ENCODE measurements at places on chromosomes 16 and 17.

DNA sequence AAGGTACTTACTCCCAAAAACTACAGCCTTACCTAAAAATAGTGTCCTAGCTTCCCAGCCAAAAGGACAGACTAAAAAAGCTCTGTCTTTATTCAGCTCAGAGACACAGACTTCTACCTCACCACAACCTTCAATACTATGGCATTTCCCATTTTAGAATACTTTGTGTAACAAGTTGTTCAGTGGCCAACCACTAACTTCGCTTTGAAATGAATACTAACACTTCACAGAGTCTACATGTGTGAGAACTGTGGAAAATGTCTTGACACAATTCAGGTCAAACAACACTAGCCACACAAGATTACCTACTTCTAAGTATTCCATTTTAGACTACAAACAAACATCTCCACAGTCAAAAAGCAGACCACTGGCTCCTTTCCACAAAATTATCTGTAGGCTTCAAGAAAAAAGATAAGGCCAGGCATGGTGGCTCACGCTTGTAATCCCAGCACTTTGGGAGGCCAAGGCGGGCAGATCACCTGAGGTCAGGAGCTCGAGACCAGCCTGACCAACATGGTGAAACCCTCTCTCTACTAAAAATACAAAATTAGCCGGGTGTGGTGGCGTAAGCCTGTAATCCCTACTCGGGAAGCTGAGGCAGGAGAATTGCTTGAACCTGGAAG is 3.2 kb downstream of the HELZ start:
- DNase-seq = no peak

DNA sequence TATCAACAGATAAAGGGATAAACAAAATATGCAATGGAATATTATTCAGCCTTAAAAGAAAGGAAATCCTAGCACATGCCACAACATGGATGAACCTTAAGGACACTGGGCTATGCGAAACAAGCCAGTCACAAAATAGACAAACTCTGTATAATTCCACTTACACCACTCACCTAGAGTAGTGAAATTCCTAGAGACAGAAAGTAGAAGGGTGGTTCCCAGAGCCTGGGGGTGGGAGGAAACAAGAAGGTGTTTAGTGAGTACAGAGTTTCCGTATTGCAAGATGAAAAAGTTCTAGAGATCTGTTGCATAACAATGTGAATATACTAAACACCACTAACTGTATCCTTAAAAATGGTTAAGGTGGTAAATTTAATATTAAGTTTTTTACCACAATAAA is 10.0 kb downstream of the SPOP start:
- no peak for DNase-seq

GRCh38 chr17:61482467-61482866 is 30.2 kb downstream of the TBX4 start:
- no peak for DNase-seq

- no peak for DNase-seq
Observed at GRCh38 chr17:55314784-55315491, 50.2 kb downstream of the HLF start.

GRCh38 chr17:7579834-7580603 is 581 bp downstream of the CD68 start:
- DNase-seq = no peak

GRCh38 chr17:72461757-72462156 is 340.9 kb downstream of the SOX9 start:
- DNase-seq = no peak

DNA sequence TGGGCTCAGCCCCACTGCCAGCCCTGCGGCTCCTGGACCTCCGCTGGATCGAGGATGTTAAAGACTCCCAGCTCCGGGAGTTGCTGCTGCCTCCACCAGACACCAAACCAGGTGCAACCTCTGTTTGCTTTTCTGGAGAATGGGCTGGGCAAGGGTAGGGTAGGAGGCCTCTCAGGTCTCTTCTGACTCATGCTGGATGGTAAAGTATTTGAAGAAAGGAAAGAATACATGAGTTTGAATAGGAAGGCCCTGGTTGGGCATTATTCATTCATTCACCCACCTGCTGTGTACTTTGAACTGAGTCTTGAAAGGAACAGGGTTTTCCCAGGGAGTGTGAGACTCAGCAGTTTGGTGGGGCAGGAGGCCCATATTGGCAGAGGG is 6.5 kb upstream of the ORAI3 start:
- DNase-seq = no peak

DNA sequence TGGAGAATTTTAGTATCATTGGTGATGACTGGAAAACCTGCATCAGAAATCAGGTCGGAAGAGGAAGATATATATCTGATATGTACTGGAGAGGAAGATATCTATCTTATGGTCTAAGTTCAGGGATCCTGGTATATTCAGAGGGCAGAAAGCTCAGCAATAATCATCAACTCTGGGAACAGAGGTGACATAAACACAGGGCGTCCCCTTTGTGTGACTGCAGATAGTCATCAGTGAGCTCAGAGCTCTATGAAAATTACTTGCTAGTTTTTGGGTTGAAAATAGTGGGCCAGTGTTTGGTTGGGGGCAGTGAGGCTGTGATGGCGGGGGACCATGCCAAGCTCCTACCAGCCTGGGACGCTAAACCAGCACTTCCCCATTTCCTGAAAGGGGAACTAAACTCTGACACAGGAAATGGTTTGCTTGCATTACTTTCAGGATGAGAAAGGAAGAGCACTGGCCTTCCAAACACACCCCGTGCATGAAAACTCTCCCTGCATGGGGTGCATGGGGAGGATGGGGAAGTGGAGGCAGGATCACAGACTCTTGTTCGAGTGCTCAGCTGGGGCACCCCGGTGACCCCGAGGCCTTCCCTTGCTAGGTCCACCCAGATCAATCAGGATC is 15.8 kb downstream of the NOD2 start:
- DNase-seq = no peak

- DNase-seq = no peak
Observed at GRCh38 chr16:11683145-11683544, 14.9 kb downstream of the SNN start.

DNA sequence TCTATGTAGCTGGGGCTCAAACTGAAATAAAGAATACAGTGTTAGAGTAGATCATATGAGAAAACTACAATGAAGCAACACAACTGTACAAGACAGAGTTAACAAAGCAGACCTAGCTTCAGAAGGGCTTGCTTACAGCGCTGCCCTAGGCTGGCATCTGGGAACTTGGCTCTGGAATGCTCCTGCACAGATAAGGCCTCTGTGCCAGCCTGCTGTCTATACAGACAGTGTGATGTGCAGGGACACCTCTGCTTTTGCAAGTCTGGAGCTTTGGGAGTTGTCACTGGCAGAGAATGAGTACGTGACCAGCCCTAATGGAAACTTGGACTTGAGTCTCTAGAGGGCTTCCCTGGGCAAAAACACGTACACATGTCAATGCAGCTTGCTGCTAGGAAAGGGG is 32.1 kb upstream of the SLC38A8 start:
- DNase-seq = no peak

- DNase-seq = no peak
Observed at GRCh38 chr17:45719335-45720071, 64.6 kb upstream of the CRHR1 start.

DNA sequence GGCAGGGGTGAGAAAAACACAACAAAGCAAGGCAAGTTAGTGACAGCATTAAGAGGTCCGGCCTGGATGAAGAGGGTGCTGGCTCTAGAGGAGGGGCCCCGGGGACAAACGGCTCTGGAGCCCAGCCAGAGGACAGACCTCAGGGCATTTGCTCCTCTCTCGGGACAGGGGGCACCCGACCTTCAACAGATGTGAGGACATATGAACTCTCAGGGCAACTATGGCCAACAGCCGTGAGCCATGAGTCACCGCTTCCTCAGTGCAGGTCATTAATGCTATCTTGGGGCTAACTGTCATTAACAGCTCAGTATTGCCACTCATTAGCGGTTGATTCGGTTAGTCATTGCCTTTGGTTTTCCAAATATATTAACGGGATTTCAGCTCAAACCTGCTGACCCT is 9.7 kb upstream of the ARL5C start:
- DNase-seq = no peak

- no peak for DNase-seq
Observed at GRCh38 chr17:70332356-70333210, 163.3 kb downstream of the KCNJ2 start.

DNA sequence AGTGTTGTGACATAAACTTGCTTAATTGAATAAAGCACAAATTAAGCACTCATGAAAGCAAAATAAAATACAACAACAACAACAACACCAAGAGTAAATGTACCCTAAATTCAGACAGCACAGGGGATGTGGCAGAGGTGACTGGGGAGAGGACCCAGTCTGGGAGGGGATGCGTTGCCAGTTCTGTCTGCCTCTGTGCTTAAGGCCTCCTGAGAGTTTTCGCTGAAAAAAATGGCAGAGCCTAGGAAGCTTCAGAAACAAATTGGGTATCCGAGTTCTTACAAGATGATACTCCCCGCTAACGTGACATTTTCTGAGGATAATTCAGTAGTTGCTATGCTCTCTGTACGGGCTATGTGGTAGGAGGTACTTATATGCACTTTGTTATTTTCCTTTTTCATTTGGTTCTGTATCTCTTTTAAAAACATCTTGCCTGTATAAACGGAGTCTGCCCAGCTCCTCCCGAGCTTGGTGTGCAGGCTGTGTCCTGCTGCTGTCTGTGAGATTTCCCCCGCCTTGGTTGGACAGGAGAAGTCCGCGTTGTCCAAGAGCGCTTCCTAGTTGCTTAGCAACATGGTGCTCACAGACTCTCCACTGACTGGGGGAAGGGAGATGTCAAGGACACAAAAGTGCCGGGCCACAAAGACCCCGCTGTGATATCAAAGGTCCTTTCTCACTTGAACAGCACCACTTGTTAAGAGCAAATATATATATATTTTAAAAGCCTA is 134.2 kb upstream of the CPHXL start:
- no peak for DNase-seq

DNA sequence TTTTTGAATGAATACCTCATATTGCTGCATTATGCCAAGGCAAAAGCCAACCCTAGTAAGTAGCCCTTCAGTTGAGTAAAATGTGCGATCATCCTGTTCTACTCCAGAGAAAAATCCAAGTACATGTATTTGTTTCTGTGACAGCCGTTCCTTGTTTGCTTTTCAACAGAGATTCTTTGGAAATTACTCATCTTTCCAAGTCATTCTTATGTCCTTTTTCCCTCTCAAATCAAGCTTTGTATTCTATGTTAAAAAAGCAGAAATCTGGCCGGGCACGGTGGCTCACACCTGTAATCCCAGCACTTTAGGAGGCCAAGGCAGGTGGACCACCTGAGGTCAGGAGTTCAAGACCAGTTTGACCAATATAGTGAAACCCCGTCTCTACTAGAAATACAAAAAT is 112.9 kb upstream of the HAS3 start:
- no peak for DNase-seq

GRCh38 chr17:45218895-45219661 is 2.6 kb upstream of the FMNL1 start:
- DNase-seq = peak; percentile 71

GRCh38 chr16:47984669-47985068 is 171.1 kb downstream of the ABCC12 start:
- DNase-seq = no peak

GRCh38 chr16:78737630-78738029 is 638.2 kb downstream of the WWOX start:
- DNase-seq = no peak

DNA sequence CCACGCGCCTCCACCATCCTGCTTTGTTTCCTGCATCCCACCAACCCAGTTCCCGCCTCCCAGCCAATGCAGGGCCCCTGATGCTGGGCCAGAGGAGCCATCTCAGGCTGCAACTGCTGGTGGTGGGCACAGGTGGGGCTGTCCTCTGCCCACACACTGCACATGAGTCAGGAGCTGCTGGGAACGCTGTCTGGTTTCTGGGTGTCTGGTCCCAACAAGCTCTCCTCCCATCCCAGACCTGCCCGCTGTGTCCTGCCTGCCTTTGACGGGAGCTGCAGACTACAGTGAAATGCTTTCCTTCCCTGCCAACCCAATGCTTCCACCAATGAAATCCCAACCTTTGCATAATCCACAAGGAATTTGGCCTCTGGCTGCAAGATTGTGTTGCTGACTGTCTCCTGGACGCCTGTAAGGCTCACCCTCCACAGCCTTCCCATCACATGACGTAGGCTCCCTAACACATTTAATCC is 98.9 kb downstream of the N4BP1 start:
- no peak for DNase-seq

DNA sequence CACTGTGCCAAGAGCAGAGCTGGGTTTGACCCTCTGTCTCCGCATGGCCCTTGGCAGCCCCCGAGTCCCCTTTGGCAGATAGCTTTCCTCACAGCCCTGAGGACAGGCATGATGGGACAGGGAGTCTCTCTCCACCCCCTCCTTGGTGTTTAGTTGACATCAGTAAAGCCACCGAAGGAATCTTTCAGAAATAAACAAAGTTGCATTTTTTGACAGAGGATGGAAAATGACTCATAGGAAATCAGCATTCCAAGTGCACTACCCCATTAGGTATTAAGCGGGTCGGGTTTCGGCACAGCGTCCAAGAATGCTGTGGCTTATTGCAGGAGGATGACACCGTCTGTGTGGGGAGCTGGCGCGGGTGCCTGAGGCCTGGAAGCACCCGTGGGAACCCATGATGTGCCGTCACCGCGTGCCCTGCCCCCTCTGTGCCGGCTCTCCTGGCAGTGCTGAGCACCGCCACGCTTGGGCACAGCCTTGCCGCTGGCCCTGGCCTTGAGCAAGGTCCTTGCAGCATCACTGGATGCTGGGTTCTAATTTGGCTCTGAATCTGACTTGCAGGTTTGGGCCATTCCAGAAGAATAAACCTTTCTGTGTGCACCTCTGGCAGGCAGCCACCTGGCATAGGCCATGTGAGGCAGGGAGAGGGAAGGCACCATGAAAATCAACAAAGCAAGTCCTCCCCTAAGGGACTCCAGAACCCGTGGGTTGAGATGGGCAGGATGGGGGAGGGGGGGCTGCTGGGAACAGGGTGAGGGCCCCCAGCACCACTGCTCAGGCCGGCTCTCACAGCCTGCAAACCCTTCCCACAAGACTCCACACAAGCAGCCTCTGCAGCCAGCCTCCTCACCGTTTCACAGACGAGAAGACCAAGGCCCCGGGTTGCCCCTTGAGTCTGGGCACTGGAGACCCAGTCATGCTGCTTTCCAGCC is 50.5 kb upstream of the ZNF469 start:
- DNase-seq = no peak

DNA sequence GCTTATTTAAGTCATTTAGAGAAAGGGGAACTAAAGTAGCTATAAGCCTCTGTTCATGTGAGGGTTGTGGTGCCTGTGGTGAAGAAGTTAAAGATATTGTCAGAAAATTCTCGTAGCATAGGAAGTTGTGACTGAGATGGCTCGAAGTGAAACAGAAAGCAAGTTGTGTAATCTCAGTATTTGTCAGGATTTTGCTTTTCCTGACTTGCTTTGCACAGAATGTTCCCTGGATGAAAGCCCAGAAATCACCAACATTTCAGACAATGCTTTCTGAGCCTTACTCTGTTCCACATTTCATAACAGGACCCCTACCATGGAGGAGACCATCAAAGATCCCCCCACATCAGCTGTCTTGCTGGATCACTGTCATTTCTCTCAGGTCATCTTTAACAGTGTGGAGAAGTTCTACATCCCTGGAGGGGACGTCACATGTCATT is 10.6 kb downstream of the CALCOCO2 start:
- no peak for DNase-seq

- no peak for DNase-seq
Observed at GRCh38 chr16:87493608-87494280, 920 bp upstream of the ZCCHC14 start.

- DNase-seq = no peak
Observed at GRCh38 chr17:11935734-11936406, 61.4 kb downstream of the ZNF18 start.

- no peak for DNase-seq
Observed at GRCh38 chr16:25184771-25185170, 32.0 kb upstream of the AQP8 start.

- no peak for DNase-seq
Observed at GRCh38 chr16:54928016-54928356, 2.7 kb upstream of the IRX5 start.

All from activated T-helper 1 cell treated with Interleukin-2 at 50 U/mL for 16 hours (primary cell).